ENCODE measurements at places on chromosomes 11 and 22.

GRCh38 chr22:43550672-43551071 lies 138.9 kb downstream of the MPPED1 start:
- no peak for DNase-seq

DNA sequence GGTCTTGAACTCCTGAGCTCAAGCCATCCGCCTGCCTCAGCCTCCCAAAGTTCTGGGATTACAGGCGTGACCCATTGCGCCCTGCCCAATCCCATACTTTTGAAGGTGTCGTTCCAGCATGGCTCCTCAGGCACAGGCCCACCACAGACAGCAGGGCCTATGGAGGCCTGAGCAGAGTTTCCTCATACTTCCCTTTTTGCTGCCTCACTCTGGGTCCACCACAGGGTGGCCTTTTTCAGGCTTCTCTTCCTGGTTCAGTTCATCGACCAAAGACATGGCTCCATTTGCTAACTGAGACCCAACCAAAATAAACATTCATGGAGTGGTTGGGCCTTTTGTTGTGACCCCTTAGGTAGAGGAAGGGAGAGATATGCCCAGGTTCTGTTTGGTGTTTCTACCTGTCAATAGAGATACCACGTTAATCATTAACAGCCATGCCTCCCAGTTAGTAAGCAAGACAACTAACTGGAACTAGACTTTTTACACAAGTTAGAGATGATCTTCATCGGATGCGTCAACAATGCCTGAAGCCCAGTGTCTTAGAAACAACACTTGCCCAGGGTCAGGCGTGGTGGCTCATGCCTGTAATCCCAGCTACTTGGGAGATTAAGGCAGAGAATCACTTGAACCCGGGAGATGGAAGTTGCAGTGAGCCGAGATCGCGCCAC lies 35.1 kb downstream of the TRIOBP start:
- DNase-seq, result no peak

DNA sequence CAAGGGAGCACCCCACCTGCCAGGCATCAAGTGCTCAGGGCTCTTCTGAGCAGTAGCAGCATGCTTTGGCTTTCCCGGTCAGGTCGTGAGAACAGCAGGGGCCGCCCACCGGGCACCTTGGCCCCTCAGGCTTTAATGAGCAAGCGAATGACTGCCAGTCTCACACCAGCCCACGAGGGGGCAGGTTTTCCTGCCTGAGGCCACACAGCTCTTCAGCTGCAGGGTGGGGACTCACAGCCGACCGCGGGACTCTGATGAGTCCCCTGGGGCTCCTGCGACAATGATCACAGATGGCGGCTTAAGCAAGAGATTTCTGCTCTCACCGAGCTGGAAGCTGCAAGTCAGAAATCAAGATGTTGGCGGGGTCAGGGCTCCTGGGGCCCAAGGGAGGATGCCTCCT lies 14.3 kb upstream of the FGF19 start:
- no peak for DNase-seq

- DNase-seq, result no peak
Measured at GRCh38 chr22:24087071-24087795, 76.1 kb downstream of the CABIN1 start.

DNA sequence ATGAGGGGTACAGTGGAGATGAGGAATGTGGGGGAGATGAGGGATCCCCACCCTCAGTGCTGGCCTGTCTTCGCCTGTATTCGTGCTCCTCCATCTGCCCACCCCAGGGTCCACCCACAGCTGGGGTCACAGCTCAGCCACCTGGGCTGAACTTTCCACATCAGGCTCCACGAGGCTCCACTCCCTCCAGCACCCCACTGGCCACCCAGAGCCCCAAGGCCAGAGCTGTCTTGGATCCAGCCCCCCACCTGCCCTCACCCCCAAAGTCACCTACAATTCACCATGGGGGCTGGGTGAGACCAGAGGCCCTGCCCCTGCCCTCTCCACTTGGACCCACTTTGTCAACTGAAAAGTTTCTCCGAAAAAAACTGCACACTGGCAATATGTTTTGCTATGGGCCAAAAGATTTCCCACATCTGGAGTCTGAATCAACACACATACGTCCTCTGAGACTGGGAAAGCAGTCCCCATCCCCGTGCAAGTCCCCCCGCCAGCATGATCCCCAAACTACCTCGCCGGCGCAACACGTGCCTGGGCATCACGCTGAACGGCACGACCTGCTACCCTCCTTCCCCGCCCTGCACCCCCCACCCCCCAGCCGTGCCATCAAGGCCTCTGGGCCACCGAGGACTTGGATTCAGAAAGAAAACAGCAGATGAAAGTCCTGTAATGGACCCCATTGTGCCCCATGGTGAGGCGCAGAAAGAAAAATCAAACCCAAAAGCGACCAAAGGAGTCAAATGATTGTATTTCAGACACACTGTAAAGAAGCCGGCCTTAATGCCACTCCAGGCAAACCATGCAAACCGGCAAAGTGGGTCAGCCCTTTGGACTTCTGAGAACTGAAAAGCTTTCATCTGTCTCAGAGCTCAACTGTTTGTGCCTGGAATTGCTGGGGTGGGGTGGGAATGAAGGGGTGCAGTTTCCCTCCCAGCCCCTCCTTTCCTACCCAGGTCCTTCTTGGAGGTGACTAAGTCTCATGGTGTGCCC lies 16.5 kb upstream of the GAL start:
- DNase-seq, result no peak

DNA sequence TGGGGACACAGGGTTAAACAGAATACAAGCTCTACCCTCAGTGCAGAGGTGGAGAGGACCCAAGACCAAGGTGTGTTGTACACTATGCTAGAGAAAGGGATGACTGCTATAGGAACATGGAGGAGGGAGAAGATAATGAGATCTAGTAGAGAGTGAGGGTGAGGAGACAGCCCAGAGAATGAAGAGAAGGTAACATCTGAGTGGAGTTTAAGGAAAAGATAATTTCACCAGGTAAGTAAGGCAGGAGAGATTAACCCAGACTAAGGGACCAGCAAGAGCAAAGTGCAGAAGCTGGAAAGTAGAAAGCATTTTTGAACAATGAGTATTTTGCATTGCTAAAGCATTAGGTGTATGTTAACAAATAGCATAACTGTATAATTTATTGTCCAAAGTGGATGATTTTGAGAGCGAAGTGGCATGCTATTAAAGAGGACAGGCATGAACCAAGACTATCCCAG lies 128.8 kb downstream of the RASSF10 start:
- DNase-seq, result no peak

- no peak for DNase-seq
Measured at GRCh38 chr11:34251589-34251980, 106.2 kb downstream of the ABTB2 start.

DNA sequence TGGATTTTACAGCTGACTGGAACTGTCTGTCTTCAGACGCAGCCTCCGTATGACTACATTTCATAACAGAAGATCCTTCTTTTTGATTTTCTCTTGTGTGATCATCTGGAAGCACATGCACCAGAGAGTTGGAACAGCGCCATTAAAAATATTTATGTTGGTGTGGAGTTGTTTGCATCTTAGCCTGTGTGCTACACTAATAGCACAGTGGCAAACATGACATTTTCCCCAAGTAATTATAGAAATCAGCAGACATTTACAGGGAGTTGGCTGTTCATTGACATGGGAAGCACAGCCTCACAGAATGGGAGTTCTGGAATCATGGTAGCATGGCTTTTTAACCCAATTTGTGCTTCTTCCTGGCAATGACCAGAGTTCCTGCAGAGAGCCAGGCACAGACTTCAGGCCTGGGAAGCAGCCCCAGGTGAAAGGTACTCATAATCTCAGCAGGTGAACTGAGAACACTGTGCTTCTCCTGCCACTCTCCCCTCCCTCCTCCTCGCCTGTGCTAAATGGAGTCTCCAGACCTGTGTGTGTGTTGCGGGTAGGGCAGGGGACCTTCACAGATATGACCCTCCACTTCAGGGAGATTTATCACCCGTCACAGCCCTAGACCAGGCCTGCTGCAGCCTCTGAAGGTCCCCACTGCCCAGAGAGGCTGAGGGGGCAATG lies 82.8 kb upstream of the PLET1 start:
- DNase-seq, result no peak

DNA sequence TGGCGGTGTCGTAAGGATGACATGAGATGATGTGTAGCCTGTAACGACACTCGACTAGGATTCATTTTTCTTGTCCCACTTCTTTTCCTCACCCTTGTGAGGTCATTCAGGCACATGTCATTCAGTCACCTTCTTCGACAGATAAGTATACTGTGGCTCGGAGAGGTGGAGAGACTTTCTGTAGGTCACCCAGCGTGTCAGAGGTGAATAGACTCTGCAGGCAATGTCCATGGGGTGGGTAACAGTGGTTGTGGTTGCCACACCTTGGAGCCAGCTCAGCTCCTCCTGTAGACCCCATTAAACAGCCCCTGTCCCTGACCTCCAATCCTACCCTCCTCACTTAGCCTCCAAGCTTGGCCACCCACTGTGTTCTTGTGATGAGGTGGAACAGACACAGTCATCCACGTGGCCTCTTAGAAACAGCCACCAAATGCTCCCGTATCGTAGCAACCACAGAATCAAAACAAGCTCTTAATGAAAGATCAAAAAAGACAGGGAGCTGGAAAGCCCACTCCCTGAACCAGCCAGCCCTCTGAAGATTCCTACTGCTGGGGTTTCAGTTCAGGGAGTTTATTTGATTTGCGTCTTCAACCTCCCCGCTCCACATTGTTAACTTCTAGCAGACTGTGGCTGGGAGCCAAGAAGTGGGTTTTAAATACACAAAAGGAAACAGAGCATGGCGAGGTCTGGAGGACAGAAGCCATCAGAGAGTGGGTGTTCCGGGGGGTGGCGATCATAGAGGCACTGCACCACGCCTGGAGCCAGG lies 89.0 kb upstream of the GRK3 start:
- no peak for DNase-seq
